ENCODE measurements at places on chromosomes 5 and 9.

GRCh38 chr5:62312674-62313073 lies 6.7 kb downstream of the KIF2A start:
- no peak for DNase-seq

DNA sequence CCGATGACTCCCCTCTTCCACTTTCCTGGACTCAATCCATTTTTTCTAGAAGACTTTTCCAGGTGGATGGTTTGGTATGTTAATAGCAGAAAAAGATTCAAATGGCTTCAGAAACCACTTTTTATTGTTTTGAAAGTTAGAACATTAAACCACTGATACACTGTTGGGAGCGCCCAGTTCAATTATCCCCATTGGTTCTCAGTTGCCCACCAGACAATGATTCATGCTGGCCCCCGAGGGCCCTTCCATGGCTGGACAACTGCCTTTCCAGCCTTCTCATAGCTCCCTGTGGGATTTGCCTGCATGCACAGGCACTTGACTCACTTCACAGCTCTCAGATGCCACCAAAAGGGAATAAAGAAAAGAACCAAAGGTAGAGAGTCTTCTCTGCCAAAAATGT lies 21.3 kb upstream of the ANKRD34B start:
- no peak for DNase-seq

DNA sequence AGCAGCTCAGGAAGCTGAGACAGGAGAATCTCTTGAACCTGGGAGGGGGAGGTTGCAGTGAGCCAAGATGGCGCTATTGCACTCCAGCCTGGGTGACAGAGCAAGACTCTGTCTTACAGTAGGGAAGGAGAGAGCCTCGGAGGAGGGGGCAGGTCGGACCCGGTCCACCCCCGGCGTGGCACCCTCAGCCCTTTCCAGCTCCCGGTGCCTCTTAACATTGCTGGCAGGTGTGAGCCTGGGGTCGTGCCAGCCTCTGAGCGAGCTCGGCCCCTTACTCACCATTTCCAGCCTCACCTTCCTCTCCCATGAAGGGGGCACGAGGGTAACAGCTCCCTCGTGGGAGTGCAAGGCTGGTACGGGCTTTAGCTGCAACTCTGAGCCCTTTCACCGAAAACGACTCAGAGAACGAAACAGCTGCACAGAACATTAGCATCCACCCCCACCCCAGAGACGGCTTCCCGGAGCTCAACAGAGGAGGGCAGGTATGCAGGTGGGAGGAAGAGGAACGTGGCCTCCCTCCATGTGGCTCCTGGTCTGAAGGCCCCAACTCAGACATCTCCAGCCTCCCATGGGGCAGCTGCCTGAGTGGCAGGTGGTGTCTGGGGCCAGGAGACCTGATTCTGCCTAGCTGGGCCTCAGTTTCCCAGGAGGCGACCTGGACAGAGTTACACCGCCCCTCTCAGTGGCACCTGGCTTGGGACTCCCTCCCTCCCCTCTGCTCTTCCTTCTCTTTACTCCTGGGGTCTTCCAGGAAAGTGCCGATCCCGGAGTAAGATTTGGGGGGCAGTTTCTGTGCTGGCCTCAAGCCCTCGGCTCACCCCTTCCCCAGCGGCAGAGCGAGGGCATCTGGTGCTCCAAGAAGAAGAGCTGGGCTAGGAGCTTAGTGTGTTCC lies 28.5 kb upstream of the ABO start:
- DNase-seq, result no peak

DNA sequence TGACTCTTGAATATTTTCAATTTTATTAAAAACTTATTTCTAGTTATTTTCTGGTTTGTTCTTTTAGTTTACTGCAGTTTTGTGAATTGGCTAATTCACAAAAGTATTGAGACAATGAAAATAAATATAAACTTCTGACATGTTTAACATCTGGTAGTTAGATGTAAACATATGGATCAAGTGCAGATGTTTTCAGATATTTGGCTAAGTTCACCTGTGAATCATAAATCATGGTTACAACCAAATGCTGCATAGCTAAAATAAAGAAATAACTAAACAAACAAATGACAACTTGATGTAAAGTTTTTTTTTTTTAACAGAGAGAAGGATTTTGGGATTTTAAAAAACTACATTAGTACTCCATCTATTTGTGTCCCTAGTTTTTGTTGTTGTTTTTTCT lies 484.6 kb downstream of the SLCO4C1 start:
- DNase-seq, result no peak

DNA sequence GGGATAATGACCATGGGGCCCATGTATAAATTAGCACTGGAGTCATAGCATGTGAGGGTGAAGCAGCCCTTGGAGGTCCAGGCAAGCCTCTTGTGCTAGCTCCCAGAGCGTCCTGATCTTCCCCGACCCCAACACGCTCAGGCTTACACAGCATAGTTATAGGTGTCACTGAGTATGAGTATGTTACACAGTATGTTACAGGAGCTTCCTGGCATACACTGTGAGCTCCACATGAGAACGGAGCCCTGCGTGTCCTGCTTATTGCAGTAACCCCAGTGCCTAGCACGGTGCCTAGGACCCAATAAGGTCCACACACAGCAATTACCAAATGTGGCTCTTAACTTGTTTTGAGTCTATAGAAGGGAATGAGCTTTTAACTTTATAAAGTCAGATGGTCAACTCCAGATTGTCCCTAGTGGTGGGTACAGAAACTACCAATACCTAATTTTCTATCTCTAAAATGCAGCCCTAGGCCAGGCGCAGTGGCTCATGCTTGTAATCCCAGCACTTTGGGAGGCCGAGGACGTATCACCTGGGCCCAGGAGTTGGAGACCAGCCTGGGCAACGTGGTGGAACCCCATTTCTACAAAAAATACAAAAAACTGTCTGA lies 64.1 kb downstream of the PLAC8L1 start:
- no peak for DNase-seq

DNA sequence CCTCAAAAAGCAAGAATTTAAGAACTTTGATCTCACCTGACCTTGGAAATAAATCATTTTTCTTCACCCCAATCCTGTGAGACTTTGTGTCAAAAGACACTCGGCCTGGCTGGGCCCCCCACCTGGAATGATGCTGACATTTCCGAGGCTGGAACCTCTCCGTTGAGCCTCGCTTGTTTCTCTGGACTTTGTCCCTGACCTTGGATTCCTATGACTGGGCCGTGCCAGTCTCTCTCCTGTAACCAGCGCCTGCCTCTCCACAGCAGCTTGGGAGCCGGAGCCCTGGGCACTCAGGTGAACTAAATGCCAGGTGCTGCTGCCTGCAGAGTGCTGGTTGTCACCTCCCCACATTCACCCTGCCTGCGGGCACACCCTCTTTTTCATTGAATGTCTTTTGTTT lies 62.7 kb downstream of the RETREG1 start:
- DNase-seq, result no peak

DNA sequence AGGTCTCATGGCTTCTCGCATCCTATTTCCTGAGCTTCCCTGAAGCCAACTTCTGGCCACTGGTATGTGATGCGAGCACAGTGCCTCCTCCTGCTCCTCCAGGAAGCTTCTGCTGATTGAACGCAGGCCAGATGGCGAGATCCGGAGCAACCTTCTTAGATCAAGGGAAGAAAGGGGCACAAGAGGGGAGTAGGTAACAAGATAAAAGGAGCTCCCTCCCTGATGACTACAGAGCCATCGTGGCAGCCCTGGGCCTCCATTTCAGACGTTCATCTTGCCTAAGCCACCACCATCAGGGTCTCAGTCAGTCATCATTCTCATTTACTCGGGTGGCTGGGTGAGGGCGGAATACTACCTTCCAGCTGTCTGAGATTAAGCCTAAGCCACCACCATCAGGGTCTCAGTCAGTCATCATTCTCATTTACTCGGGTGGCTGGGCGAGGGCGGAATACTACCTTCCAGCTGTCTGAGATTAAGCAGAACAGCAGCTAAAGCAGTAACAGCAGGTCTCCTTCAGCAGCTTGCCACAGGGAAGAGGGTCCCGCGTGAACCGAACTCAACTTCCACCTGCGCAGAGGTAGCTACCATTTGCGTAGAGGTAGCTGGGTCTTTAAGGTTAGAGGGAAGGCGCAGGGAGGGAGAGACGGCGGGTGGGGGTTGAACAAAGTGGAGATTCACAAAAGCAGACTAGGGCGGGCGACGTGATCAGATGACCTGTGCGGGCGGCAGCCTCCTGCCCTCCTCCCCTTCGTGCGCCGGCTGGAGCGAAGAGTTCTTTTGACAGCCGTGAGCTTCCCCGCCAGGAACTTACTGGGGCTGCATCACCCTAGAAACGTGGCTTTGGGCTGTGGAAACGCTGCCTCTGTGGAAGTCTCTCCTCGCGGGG lies 27.9 kb upstream of the MGAT1 start:
- DNase-seq, result peak; percentile 90

DNA sequence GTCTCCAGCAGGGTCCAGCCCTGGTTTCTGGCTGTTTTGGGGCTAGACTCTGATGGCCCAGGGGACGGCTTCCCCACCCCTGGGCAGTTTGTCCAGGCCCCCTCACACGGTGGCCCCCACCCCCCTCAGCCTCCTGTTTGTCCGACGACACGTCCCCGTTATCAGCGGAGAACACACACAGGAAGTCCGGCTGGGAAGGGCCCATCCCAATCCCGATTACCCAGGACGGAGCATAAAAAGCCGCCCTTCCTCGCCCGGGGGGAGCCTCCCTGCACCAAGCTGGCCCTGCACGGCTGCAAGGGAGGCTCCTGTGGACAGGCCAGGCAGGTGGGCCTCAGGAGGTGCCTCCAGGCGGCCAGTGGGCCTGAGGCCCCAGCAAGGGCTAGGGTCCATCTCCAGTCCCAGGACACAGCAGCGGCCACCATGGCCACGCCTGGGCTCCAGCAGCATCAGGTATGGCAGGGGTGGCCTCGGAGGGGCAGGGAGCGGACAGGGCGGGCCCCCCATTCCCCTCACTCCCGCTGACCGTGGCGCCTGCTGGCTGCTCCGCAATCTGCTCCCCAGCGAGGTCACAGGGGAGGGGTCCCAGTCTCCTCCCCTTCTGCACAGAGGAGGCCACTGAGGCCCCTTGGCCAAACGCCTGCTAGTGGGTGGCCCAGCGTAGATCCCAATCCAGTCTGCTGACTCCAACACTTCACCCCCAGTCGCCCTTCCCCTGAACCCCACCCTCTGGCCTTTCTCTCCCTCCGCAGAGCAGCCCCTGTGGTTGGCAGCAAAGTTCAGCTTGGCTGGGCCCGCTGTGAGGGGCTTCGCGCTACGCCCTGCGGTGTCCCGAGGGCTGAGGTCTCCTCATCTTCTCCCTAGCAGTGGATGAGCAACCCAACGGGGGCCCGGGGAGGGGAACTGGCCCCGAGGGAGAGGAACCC lies at the start of gene EGFL7:
Gene EGFL7 (plus strand): TSS at position 261 of the 926 bp plus-strand sequence. CDS start 5,367 bp downstream, outside the sequence.
- no peak for DNase-seq

- no peak for DNase-seq
Observed at GRCh38 chr5:127909066-127909465, 174.5 kb upstream of the SLC12A2 start.

GRCh38 chr5:44046619-44047364 lies 342.4 kb downstream of the FGF10 start:
- DNase-seq, result peak; percentile 67

- no peak for DNase-seq
Observed at GRCh38 chr5:337563-338130, 16.1 kb downstream of the AHRR start.

- DNase-seq, result no peak
Observed at GRCh38 chr5:92613546-92613945, 967.5 kb downstream of the NR2F1-AS1 start.

GRCh38 chr9:96217294-96217707 lies 84.7 kb downstream of the HSD17B3 start:
- peak; percentile 64 for DNase-seq

DNA sequence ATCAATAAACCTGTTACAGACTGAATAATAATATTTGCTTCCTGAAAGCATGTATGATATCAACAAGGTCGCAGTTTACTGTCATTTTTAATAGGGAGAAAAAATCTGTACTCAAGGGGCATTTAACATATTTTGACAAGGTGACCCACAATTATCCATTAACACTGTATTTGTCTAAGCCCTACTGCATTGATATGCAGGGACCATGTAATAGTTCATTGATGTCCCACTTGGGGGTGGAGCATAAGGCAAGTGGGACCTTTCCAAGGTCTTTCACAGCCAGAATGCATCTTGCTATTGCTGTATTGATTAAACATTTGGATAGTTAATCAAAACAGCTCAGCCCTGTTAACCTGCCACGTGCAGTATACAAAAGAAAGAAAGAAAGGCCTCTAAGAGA lies 502.0 kb downstream of the NR2F1-AS1 start:
- no peak for DNase-seq

- DNase-seq, result peak; percentile 78
Observed at GRCh38 chr5:149407323-149408251, 28.5 kb upstream of the IL17B start.

GRCh38 chr5:59485107-59485506 lies 408.4 kb downstream of the PDE4D start:
- DNase-seq, result no peak

GRCh38 chr5:63860379-63860778 lies 101.9 kb downstream of the HTR1A start:
- no peak for DNase-seq

DNA sequence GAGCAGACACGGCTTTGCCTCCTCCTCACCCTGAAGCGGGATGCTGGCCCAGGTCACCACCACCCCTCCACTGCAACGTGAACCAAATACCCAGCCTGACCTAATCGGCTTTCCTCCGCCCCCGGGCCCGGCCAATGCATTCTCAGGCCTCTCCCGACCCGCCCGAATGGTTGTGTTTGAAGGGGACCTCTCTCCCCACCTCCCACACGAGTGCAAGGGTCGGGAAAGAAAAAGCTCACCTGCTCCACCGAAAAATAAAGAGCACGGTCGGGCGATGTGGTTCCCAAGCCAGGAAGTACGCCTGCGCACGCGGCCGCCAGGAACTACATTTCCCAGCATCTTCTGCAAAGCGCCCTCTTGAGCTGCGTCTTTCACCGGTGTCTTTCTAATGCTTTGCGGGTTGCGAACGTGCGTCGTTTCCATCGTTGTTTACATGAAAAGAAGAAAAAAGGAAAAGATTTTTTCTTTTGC lies at the start of gene ZNF883:
Gene ZNF883 (minus strand): TSS at position 282 of the 471 bp plus-strand sequence.
- peak; percentile 68 for DNase-seq

DNA sequence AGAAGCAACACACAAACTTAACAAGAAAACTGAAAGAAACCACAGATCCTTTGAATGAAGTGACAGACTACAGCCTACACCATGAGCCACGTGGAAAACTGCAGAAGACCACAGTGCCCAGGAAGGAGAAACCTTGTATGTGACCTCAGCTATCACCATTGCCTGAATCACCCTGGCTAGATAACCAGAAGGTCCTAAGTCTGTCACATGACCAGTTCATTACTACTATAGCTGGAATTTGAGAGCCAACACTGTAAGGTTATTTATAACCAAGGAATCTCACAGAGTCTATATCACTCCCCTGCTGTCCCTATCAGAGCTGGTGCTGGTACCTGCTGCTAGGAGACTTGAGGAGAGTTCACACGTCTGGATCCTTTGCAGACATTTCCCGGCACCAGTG lies 90.3 kb upstream of the FBXL17 start:
- no peak for DNase-seq

GRCh38 chr5:96256795-96257470 lies 176.1 kb downstream of the PCSK1 start:
- no peak for DNase-seq

GRCh38 chr5:30690931-30691330 lies 502.6 kb upstream of the CDH6 start:
- DNase-seq, result no peak

All from sigmoid colon (tissue), 7 donors.